ENCODE measurements at places on chromosomes 16 and 17.

DNA sequence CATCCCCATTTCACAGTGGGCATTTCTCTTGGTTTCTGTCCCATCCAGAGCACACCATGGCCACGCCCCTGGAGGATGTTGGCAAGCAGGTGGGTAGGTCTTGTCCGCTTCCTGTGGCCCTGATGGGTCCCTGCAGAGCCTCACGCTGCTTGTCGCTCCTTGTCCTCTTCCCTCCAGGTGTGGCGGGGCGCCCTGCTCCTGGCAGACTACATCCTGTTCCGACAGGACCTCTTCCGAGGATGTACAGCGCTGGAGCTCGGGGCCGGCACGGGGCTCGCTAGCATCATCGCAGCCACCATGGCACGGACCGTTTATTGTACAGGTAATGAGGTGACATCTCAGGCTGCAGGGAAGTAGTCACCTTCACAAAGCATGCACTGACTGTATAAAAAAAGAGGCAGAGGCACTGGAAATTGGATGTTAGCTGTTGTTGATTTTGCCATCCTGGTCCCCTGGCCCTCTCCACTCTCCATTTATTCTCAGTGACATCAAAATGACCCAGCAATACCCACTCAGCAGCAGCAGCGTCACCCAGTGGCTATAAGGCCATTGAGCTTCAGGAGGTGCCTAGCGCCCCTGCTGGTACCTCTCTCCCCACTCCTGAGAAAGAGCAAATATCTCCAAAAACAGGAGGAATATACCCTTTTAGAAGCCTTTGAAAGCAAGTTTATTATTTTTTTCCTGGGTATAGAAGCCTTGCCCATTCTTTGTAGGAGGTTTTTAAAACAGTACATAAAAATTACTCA, 13.7 kb downstream of the METTL22 start:
- DNase-seq = no peak
- no peak overlapping the region for H3K4me3 ChIP-seq
- H3K27me3 ChIP-seq = no peaks in the 10 kb centered on the region
- peaks cover 30% of the 10 kb centered on the region for H3K36me3 ChIP-seq
- H3K27ac ChIP-seq = no peak overlapping the region

DNA sequence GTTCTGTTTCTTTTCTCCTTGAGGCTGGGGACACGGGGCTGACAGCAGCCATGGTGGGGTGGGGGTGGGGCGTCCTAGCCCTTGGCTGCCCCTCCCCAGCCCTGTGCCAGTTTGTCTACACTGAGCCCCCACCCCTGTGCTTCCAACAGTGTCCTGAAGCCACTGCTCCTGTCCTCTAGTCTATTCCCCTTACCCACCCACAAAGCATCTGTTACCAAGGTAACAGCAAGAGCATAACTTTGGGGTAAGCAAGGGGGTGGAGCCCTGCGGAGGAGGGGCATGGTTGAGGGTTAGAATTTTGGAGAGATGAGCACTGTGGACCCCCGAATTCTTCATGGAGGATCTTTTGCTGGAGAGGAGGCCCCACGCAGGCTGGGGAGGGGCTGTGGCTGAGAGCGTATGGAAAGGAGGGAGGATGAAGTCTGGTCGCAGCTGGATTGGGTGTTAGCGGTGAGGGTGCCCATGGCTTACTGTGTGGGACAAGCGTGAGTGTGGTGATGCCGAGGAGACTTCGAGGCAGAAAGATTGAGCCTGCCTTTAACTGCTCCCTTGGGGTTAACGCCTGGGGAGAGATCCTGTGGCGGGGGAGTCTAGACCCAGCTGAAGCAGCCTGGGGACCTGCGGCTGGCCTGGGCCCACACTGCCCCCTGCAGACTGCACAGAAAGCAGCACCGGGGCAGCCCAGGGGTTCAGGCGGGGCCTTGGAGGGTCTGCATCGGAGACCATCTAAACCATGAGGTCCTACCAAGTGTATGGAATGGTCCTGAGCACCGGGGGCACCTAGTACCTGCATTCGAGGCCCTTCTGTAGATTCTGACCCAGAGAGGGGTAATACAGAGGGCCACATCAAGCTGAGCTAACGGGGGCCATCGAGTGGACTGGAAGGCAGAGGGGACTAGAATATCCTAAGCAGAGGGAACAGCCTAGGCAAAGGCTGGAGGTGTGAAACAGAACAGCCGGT, 6.1 kb upstream of the STAC2 start:
- no peaks in the 10 kb centered on the region for H3K36me3 ChIP-seq
- H3K4me1 ChIP-seq = no peaks in the 10 kb centered on the region
- DNase-seq = no peak
- H3K27me3 ChIP-seq = peaks cover 26% of the 10 kb centered on the region
- H3K4me3 ChIP-seq = no peak overlapping the region
- no peak overlapping the region for H3K27ac ChIP-seq

GRCh38 chr16:49545741-49546448, 172.3 kb downstream of the C16orf78 start:
- no peak for DNase-seq
- H3K4me3 ChIP-seq = no peak overlapping the region
- no peaks in the 10 kb centered on the region for H3K4me1 ChIP-seq
- no peaks in the 10 kb centered on the region for H3K27me3 ChIP-seq

- H3K36me3 ChIP-seq = no peaks in the 10 kb centered on the region
- H3K27ac ChIP-seq = no peak overlapping the region
- H3K4me3 ChIP-seq = no peak overlapping the region
- no peaks in the 10 kb centered on the region for H3K27me3 ChIP-seq
- DNase-seq = no peak
- H3K4me1 ChIP-seq = no peaks in the 10 kb centered on the region
Observed at GRCh38 chr17:8835106-8835505, 32.4 kb downstream of the PIK3R6 start.

DNA sequence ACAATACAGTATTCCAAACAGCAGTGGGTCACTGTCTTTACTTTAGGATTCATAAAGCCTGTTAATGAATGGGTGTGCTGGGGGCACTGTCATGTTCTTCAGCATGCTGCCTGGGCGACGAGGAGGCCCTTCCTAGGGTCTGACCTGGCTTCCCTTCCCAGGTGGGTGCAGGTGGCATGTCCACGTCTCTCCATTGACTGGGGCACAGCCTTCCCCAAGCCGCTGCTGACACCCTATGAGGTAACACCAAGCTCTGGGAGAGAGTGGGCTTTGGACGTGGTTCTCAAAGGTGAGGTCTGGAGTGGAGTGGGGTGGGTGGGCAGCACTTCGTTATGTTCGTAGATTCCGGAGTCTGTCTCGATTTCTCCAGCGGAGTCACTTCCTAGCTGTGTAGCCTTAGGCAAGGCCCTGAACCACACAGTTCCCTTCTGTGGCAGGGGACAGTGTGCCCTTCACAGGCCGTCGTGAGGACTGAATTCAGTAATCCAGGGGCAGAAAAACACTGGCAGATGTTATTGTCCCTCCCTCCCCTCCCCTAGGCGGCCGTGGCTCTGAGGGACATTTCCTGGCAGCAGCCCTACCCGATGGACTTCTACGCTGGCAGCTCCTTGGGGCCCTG, 771 bp upstream of the OVCA2 start:
- no peak for DNase-seq
- peak overlapping the region; percentile 26 for H3K27ac ChIP-seq
- H3K36me3 ChIP-seq = peaks cover 9% of the 10 kb centered on the region
- peaks cover 31% of the 10 kb centered on the region for H3K4me1 ChIP-seq

- H3K4me3 ChIP-seq = no peak overlapping the region
- no peak overlapping the region for H3K27ac ChIP-seq
- peaks cover 15% of the 10 kb centered on the region for H3K36me3 ChIP-seq
- DNase-seq = no peak
- no peaks in the 10 kb centered on the region for H3K27me3 ChIP-seq
Observed at GRCh38 chr16:84471316-84471715, 33.1 kb downstream of the MEAK7 start.

DNA sequence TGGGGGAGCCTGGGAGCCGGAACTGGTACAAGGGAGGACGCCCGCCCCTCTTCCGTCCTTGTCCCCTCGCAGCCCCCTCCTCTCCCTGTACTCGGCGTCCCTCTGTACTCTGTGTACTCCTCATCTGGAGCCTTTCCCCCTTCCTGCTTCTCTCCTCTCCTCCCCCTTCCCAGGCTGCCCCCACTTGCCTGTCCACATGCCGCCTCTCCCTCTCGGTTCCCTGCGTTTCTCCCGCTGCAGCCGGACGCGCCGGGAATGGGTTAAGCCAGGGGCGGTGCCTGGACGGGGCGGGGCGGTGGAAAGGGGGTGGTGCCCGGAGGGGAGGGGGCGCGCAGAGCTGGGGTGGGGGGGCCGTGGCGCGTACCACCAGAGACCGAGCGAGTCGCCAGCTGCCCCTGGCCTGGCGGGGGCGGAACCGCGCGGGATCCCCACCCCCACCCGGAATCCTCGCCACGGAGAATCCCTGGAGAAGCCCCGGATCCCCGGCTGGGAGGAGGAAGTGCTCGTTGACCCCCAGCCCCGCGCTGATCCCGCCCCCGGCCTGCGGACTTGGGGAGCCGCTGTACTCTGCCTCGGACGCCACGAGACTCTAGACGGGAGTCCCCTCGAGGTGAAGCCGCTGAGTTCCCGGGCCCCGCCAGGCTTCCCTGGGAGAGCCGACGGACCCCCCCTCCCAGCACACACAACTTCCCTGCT, 22.6 kb downstream of the GJD3 start:
- peak overlapping the region; percentile 33 for H3K27ac ChIP-seq
- H3K4me3 ChIP-seq = peak overlapping the region; percentile 70
- H3K27me3 ChIP-seq = no peaks in the 10 kb centered on the region
- H3K36me3 ChIP-seq = no peaks in the 10 kb centered on the region

- H3K27me3 ChIP-seq = no peaks in the 10 kb centered on the region
- no peak overlapping the region for H3K27ac ChIP-seq
- H3K4me3 ChIP-seq = no peak overlapping the region
- peaks cover 60% of the 10 kb centered on the region for H3K36me3 ChIP-seq
- no peak for DNase-seq
Observed at GRCh38 chr16:28108590-28109247, 45.2 kb upstream of the GSG1L start.

DNA sequence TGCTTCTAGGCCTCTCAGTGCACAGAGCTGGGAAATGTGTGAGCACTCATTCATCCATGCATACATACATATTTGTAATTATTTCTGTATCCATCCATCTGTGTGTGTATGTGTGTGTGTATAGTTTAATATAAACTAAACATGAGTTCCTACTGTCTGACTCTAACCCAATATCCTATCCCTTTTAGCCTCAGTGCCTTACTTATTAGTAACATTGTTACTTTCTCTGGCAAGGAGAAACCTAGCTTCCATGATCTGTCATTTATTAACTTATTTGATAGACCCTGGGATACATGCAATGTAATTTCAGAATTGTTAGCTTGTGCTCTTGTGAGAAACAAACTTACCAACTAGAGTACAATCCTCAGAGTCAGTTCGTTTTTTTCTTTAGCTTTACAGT, 59.0 kb upstream of the WSCD1 start:
- no peaks in the 10 kb centered on the region for H3K36me3 ChIP-seq
- H3K4me1 ChIP-seq = no peaks in the 10 kb centered on the region
- H3K4me3 ChIP-seq = no peak overlapping the region
- no peak for DNase-seq

GRCh38 chr16:23837553-23838308, 1.9 kb downstream of the PRKCB start:
- no peak overlapping the region for H3K27ac ChIP-seq
- DNase-seq = no peak
- no peaks in the 10 kb centered on the region for H3K36me3 ChIP-seq
- no peak overlapping the region for H3K4me3 ChIP-seq
- no peaks in the 10 kb centered on the region for H3K4me1 ChIP-seq

GRCh38 chr16:24993722-24994686, 21.2 kb downstream of the ARHGAP17 start:
- peak; percentile 44 for DNase-seq
- H3K27ac ChIP-seq = peak overlapping the region; percentile 11
- H3K4me3 ChIP-seq = no peak overlapping the region
- no peaks in the 10 kb centered on the region for H3K36me3 ChIP-seq
- no peaks in the 10 kb centered on the region for H3K27me3 ChIP-seq

DNA sequence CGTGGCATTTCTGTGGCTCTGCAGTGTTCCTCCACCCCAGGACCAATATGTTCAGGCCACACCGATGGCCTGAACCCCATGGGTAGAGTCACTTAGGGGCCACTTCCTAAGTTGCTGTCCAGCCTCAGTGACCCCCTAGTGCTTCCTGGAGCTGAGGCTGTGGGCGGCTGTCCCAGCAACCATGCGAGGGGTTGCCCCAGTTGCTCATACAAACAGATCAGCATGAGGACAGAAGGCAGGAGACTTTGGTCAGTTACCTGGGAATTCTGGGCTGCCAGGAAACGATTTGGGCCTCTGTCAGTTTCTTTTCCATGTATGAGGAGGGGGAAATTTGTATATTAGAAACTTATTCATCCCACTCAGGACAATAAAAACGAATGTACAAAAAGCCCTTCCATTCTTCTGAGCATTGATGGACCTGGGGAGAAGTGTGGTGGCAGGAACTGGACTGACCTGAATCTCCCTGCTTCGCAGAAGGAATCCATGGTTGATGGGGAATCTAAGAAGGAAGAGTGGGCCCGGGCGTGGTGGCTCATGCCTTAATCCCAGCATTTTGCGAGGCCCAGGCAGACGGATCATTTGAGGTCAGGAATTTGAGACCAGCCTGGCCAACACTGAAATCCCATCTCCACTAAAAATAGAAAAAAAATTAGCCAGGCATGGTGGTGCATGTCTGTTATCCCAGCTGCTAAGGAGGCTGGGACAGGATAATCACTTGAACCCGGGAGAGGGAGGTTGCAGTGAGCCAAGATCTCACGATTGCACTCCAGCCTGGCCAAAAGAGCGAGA, 4.9 kb upstream of the IL32 start:
- peaks cover 13% of the 10 kb centered on the region for H3K4me1 ChIP-seq
- DNase-seq = no peak
- H3K27me3 ChIP-seq = no peaks in the 10 kb centered on the region
- no peak overlapping the region for H3K4me3 ChIP-seq

GRCh38 chr17:751269-752001, 629 bp downstream of the GEMIN4 start:
- peaks cover 14% of the 10 kb centered on the region for H3K36me3 ChIP-seq
- peaks cover 24% of the 10 kb centered on the region for H3K4me1 ChIP-seq
- H3K27ac ChIP-seq = peak overlapping the region; percentile 85
- H3K27me3 ChIP-seq = no peaks in the 10 kb centered on the region
- peak overlapping the region; percentile 54 for H3K4me3 ChIP-seq
- no peak for DNase-seq

DNA sequence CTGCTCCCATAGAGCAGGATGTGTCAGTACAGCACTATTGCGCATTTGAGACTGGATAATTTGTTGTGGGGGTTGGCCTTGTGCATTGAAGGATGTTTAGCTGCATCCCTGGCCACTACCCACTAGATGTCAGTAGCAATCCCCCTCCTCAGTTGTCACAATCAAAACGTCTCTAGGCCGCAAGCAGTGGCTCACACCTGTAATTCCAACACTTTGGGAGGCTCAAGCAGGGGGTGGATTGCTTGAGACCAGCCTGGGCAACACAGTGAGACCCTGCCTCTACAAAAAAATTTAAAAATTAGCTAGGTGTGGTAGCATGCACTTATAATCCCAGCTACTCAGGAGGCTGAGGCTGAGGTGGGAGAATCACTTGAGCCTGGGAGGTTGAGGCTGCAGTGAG, 48.4 kb downstream of the CENPV start:
- no peaks in the 10 kb centered on the region for H3K27me3 ChIP-seq
- H3K36me3 ChIP-seq = no peaks in the 10 kb centered on the region
- no peak for DNase-seq

All from keratinocyte (primary cell).